MV-4-11 (cell line): ENCODE measurements at places on chromosomes 6 and 20.
A peak's percentile ranks its signal among the peaks of the same experiment; 100 is the strongest.

- DNase-seq: no peak
Measured at GRCh38 chr6:97812940-97813339, 529.9 kb upstream of the MMS22L start.

- DNase-seq: peak; percentile 42
Measured at GRCh38 chr6:391559-392440, at the start of gene IRF4. Gene IRF4, plus strand, starts transcription at chr6:391752. Its CDS starts 1,401 bp downstream, at chr6:393153.

- DNase-seq: peak; percentile 97
Measured at GRCh38 chr20:45450097-45450818, 19.3 kb upstream of the WFDC2 start.

GRCh38 chr6:35093783-35094182, 47.4 kb downstream of the TCP11 start:
- no peak for DNase-seq

DNA sequence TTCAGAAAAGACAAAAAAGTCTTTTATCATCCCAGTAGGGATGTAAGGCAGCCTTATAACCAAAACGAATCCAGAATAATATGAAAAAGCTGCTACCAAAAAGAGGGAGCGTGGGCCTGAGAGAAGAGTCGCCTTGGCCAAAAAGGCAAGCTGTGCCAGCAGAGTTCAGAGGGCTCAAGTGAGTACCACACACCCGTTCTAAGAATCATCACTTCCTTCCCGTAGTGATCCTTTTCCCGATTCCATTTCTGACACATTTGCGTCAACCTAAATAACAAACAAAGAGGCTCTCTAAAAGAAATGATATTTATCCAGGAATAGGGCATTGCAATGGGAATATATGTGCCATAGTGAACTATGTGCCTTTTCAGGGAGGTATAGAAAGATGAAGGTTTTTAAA, 3.8 kb upstream of the TMEM181 start:
- no peak for DNase-seq

- no peak for DNase-seq
Measured at GRCh38 chr6:119476024-119476423, 126.5 kb upstream of the MAN1A1 start.
